ENCODE measurements at places on chromosomes 1 and 21.

- DNase-seq: no peak
Measured at GRCh38 chr1:76480827-76481226, 386.5 kb upstream of the ST6GALNAC5 start.

DNA sequence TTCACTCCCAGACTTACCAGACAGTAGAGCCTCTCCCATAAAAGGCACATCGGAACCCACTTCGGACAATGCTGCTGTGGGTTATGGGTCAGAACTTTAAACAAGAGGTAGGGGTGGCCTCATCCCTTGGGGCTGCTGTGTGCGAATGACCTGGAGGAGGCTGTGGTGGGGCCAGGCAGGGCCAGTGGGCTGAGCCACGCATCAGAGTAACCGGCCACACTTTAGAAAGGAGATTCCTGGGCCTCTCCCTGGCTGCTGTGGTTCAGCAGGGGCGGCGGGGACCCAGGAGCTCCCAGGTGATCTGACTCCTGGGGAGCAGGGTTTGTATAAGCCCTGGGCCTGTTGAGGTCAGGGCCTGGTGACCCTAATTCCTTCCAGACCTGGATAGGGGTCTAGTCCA, 110.2 kb upstream of the C1orf174 start:
- DNase-seq: no peak

GRCh38 chr1:220810963-220811362, 24.2 kb downstream of the MTARC1 start:
- no peak for DNase-seq

- no peak for DNase-seq
Measured at GRCh38 chr1:215584389-215584788, 17.3 kb downstream of the KCTD3 start.

- DNase-seq: no peak
Measured at GRCh38 chr1:56070601-56071000, 508.8 kb downstream of the PLPP3 start.

- DNase-seq: no peak
Measured at GRCh38 chr1:80023358-80023757, 1016.8 kb upstream of the ADGRL4 start.

GRCh38 chr1:53190210-53190611, 6.4 kb upstream of the CPT2 start:
- no peak for DNase-seq

GRCh38 chr1:213820362-213821149, 167.2 kb upstream of the PROX1 start:
- DNase-seq: no peak

DNA sequence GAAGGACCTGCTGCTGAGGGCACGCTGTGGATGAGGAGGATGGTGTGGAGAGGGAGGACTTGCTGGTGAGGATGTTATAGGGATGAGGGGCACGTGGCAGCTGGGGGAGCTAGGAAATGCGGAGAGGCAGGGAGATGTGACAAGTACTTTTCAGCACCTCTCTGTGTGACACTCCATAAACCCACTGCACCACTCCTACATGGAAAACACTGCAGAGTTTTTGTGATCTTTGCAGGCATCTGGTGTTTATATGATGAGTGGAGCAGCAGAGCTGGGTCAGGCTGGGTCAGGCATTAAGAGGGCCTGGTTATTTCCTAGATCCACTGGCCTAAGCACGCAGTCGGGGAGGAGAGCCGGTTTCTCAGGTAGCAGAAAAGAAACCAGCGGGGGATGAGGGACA, 167.3 kb upstream of the COA6 start:
- DNase-seq: no peak

- no peak for DNase-seq
Measured at GRCh38 chr1:81873946-81874345, 73.2 kb downstream of the ADGRL2 start.

- no peak for DNase-seq
Measured at GRCh38 chr1:36971852-36972618, 62.3 kb downstream of the GRIK3 start.

DNA sequence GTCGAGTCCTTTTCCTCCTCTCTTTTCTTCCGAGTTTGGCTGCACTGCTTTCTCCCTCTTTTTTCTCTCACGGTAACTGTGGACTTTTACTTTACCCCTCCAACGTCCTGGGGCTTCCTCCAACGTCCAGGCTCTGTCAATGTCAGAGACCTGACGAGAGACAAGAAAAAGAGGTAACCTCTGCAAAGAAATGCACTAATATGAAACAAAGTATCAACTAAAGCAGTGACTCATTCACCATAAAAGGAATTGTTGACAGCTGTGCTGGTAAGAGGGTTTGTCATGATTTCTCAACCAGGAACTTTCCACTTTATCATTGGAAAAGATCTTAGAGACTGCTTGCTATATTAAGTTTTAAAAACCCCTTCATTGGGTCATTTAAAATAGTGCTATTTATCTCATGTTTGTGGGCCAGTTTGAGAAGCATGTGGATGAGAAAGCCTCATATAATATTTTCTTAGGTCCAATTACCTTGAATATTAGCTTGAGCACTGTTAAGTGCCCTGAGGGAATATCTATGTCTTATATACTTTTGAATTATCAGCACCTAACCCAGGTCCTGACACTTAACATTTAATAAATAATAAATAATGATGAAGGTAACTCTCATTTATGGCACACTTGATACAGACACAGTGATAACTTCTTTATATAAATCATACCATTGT, at the start of gene GBP2:
GBP2 (minus strand) TSS at position 202 of the 668 bp plus-strand sequence. CDS start 4,148 bp downstream, outside the sequence.
- DNase-seq: peak; percentile 31

DNA sequence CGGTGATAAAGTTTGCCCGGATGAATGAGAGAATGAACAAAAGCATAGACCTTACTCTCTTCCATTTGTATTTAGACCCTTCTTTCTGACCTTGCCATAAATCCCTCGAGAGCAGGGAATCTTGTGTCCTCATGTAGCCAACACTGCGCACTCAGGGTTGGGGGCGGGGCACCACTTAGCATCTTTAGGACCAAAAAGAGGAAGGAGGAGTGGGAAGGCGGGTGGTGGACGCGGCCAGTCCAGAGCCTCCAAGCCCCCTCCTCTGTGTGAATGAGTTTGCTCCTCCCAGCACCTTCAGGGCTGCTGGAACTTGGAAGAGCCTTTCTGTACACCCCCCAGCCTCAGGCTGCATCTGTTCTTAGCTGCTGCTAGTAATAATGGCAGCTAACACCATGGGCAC, 141.9 kb upstream of the TMEM51 start:
- no peak for DNase-seq

GRCh38 chr1:89945852-89946476, 48.9 kb upstream of the ZNF326 start:
- DNase-seq: no peak

DNA sequence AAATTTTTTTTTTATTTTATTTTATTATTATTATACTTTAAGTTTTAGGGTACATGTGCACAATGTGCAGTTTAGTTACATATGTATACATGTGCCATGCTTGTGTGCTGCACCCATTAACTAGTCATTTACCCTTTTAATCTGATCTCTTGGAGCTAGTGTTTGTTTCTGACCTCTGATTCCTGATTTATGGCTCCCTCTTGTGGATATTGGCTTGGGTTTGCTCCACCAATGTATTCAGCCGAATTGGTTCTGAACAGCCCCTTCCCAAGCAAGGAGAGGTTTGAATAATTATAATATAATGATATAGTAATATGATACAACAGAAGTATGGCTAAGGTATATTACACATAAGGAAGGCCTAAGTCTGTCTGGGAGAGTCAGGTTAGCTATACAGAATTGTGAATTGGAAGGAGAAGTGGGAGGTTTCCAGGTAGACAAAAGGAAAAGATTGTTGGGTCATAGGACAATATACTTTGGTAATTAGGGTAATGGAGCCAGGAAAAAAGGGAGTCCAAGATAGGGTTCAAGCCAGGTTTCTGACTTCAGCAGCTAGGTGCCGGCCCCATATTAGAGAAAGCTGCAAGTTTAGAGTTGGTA, 53.1 kb upstream of the HMCN1 start:
- no peak for DNase-seq

- no peak for DNase-seq
Measured at GRCh38 chr1:16091296-16091695, 17.8 kb upstream of the FAM131C start.

GRCh38 chr1:167057241-167057688, 32.9 kb downstream of the GPA33 start:
- no peak for DNase-seq

GRCh38 chr1:981955-982558, at the start of gene PERM1:
TSS of gene PERM1 (minus strand) at chr1:982093. CDS start at chr1:981029, 1,064 bp downstream.
- no peak for DNase-seq
